ENCODE measurements at places on chromosomes 13 and 19.

DNA sequence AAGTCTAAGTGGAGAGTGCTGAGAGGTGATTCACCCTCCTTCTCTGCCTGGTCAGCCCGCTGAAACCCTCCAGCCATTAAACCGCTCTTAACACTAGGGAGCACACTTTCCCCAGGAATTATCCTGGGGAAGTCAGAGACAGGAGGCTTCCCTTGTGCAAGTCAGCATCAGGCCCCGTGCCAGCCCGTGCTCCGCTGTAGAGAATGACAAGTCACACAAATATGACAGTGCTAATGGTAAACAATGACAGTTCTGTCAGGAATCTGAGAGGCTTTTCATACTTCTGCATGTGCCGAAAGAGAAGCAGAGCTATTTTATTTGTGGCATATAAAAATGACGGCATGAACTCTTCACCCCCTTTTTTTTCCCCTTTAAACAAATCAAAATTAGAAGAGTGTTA, 816.9 kb upstream of the SLC10A2 start:
- DNase-seq: peak; percentile 69

- DNase-seq: no peak
These were observed 11.2 kb upstream of the N4BP2L2 start for GRCh38 chr13:32549788-32550187.

GRCh38 chr19:52724701-52725514, 9.9 kb downstream of the ZNF611 start:
- DNase-seq: no peak

DNA sequence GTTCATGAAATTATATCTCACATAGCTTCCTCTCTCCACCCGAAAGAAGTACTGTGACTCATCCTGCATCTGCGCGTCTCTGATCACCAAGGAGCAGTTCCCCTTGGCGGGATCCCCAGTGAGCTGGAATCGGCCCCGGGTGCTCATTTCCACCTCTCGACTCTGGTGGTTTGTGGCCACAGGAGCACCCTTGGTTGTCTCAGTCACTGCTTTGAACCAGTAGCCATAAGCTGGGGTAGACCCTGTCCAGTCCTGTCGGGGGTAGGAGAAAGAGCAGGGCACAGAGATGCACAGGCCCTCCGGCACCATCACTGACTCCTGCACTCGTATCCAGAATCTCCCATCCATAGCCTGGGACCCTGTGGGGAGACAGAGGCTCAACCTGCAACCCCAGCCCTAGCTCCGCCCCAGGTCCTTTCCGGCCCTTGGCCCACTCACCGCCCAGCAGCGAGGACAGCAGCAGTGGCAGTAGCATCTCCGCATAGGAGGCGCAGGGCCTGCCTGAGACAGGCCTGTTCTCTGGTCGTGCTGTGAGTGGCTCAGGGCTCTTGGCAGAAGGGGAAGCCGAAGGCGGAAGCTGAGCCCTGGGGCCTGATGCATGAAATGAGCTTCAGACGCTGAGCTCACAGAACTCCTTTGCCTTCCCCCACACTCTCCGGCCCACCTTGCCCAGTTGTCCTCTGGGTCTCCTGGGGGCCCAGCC, at the start of gene SIGLEC10:
Gene SIGLEC10, minus strand, starts transcription at position 536 of the 703 bp plus-strand sequence. Its CDS starts 61 bp downstream, at position 475.
- no peak for DNase-seq

DNA sequence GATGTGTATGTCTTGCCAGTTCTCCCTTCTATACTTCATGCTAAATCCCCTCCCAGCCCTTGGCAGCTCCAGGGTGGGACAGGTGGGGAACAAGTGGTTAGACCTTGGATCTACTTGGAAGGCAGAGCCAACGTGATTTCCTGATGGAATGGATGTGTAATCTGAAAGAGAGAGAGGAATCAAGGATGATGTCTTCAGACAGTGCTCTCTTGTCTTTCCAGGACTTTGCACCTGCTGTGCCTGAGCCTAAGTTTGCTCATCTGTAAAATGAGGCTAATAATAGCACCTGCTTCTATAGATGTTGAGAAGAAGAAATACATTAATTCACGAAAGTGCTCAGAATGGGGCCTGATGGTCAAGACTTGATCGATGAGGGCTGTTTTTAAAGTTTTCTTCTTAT, 7.0 kb upstream of the EGLN2 start:
- no peak for DNase-seq

GRCh38 chr13:95301968-95302393, 730 bp upstream of the ABCC4 start:
- no peak for DNase-seq

DNA sequence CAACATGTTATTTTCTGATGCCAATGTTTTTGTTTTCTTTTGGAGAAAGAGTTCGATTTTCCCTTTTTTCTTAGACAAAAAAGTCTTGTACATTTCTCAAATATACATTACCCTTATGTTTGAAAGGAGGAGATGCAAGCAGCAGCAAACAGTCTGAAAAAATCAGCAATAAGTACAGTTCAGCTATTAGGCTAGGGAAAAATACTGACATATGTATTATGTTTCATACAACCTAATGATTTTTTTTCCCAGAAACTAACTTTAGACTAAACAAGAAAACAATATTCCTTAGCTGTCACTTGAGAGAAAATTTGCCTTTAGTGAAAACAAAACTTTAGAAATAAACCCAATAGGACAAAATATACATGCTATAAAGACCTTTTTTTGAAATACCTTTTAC, 1223.5 kb downstream of the SLITRK1 start:
- no peak for DNase-seq

DNA sequence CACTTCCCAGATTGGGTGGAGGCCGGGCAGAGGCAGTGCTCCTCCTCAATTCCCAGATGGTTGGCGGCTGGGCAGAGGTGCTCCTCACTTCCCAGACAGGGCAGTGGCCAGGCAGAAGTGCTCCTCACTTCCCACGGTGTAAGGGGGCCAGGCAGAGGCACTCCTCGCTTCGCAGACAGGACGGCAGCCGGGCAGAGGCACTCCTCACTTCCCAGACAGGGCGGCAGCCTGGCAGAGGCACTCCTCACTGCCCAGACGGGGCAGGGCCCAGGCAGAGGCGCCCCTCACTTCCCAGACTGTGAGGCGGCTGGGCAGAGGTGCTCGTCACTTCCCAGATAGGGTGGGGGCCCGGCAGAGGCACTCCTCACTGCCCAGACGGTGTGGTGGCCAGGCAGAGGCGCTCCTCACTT, 36.6 kb upstream of the SLAIN1 start:
- DNase-seq: no peak

DNA sequence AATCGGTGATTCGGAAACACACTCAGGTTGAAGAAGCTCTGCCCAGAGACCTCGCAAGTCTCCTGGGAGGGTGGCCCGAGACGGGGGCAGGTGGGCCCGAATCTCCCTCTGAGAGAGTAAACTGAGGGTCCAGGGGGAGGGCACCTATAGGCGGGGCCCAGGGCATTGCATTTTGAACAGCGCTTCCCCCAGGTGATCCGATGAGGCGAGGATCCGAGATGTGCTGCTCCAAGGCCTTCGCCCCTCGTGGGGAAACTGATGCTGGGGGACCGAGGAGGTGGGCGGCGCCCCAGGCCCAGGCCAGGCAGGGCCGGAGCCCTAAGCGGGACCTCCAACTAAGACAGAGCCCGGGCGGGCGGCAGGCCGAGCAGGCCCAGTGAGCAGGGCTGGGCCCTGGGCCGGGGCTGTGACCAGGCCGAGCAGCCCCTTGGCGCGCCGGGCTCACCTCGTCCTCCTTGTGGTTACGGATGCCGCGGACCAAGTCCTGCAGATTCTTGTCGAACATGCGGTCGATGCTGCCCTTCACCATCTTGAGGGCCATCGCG, 500 bp downstream of the AP3D1 start:
- DNase-seq: no peak

DNA sequence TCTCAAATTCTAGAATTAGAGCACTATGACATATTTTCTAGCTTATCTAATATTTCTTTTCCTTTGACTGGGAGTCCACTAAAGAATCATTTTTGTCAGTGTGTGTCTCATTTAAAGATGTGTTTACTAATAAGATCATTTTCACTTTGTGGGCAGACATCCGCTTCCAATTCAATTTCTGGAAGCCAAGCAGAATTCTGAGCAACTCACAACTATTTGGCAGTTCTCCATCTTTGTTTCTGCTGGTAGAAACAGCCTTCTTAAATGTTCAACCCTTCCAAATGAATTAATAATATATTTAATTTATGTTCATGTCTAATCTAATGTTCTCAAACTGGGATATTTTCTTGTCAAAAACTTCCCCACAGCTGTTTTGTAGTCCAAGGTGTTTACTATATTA, 411.8 kb downstream of the KCTD12 start:
- DNase-seq: no peak

- DNase-seq: no peak
These were observed 4.2 kb downstream of the SLC7A1 start for GRCh38 chr13:29591310-29591709.

- no peak for DNase-seq
These were observed 232.9 kb upstream of the STARD13 start for GRCh38 chr13:33518452-33518851.

GRCh38 chr19:41476583-41476982, 33.6 kb downstream of the ERICH4 start:
- DNase-seq: no peak

DNA sequence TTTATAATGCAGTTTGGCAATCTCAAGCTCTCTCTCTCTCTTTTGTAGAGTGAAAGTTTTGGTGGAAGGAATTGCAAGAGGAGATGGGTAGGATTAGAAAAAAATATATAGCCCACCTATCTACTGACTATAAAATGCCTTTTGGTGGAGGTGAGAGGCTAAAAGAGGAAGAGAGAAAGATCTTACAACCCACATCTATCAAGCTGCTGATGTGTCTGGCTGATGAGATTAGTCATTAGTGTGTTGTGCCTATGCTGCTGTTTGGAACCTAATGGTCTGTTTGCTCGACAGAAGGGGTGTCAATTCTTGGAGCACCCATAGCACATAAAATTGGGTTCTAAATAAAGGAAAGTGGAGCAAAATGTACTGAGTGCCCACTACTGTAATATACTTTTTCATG, 411.0 kb downstream of the HS6ST3 start:
- no peak for DNase-seq

- DNase-seq: no peak
These were observed 170.8 kb downstream of the KDM4B start for GRCh38 chr19:5139583-5140325.

DNA sequence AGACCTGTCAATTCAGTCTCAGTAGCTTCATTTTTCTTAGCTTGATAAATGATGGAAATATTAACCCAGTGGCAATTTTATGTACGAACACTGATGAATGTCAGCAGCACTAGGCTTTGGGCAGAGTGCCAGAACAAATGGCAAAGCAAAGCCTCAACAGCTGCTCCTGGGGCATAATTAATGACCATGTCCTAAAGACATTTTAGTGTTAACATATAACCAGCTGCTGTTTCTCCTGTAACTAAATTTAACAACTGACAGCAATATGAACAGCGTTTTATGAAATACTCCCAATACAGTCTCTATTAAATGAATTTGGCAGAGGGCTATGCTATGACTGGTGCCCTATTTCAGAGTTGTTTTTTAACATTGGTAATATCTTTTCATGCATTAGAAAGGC, 47.1 kb downstream of the ZNF568 start:
- no peak for DNase-seq

- no peak for DNase-seq
These were observed 1168.9 kb downstream of the SLITRK5 start for GRCh38 chr13:88840085-88840484.

- no peak for DNase-seq
These were observed 4.5 kb downstream of the MCF2L start for GRCh38 chr13:112973577-112973951.

DNA sequence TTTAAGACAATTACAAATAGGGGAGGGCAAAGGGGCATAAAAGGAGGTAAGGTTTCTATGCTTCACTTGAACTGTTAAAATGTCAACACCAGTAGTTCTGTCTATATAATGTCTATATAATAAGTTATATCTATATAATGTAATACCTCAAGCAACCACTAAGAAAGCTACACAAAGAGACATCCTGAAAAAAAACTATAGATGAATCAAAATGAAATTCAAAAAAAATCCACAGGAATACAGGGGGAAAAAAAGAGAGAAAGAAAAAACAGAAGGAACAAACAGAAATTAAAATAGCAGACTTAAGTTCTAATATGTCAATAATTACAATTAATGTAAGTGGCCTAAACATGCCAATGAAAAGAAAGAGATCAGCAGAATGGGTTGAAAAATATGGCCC, 186.0 kb downstream of the KCTD15 start:
- DNase-seq: no peak

- no peak for DNase-seq
These were observed 41.1 kb downstream of the GPR12 start for GRCh38 chr13:26719356-26719945.

- no peak for DNase-seq
These were observed 3.0 kb downstream of the HSPB6 start for GRCh38 chr19:35753634-35754369.

Measured in Panc1 (cell line).